ENCODE measurements at places on chromosomes 7 and 10. TPM values are rescaled to one million over a fixed set of nuclear protein-coding genes. Genes with fewer than 3 reads are reported as not detected.

HOXA11 gene
- not detected for total RNA-seq

ZNF33B gene
- total RNA-seq: 15.7 TPM

PTF1A gene
- total RNA-seq: not detected

FBXL13 gene
- total RNA-seq: 0.37 TPM

SOSTDC1 gene
- not detected for total RNA-seq

RUFY2 gene
- 28.8 TPM for total RNA-seq

HECW1 gene
- 0.57 TPM for total RNA-seq

CALY gene
- not detected for total RNA-seq

EVX1 gene
- total RNA-seq: not detected

FAM204A gene
- total RNA-seq: 103 TPM

AKR1D1 gene
- total RNA-seq: not detected

TDRD1 gene
- not detected for total RNA-seq

CFAP69 gene
- 4.3 TPM for total RNA-seq

CD36 gene
- 0.83 TPM for total RNA-seq

STEAP1B gene
- total RNA-seq: 49.9 TPM

SPDYE3 gene
- not detected for total RNA-seq

AGBL3 gene
- total RNA-seq: 2.4 TPM

TSPAN12 gene
- total RNA-seq: 1.5 TPM

SYT15 gene
- 0.64 TPM for total RNA-seq

NRAP gene
- 0.34 TPM for total RNA-seq

FOXI2 gene
- total RNA-seq: not detected

LIPF gene
- total RNA-seq: not detected

PLPP4 gene
- not detected for total RNA-seq

HSPA12A gene
- 1.5 TPM for total RNA-seq

MACC1 gene
- total RNA-seq: not detected

C7orf25 gene
- 7.3 TPM for total RNA-seq

FBXO24 gene
- total RNA-seq: 0.44 TPM

IKZF1 gene
- total RNA-seq: 3.7 TPM

TFPI2 gene
- total RNA-seq: 7.8 TPM

SCRN1 gene
- 84.3 TPM for total RNA-seq

SORCS3 gene
- not detected for total RNA-seq

CFTR gene
- 0.37 TPM for total RNA-seq

GIMAP5 gene
- not detected for total RNA-seq

MRPS33 gene
- total RNA-seq: 61.3 TPM

CCDC3 gene
- total RNA-seq: 3.0 TPM

CALD1 gene
- 47.9 TPM for total RNA-seq

PLCE1 gene
- 0.26 TPM for total RNA-seq

MTURN gene
- total RNA-seq: 3.0 TPM

PLAC9 gene
- total RNA-seq: not detected

CADPS2 gene
- total RNA-seq: 74.4 TPM

SLC18A2 gene
- total RNA-seq: not detected

BEND7 gene
- 14.8 TPM for total RNA-seq

INMT gene
- total RNA-seq: 0.17 TPM

GTF2IRD2 gene
- total RNA-seq: 8.6 TPM

DCLRE1A gene
- total RNA-seq: 62.4 TPM

CDHR1 gene
- 0.20 TPM for total RNA-seq

CHAT gene
- total RNA-seq: 0.56 TPM

EEF1AKMT2 gene
- total RNA-seq: 32.2 TPM

CLDN3 gene
- total RNA-seq: not detected

GRID2IP gene
- not detected for total RNA-seq

CRYGN gene
- 0.13 TPM for total RNA-seq

MUC12 gene
- total RNA-seq: 0.67 TPM

IDI2 gene
- not detected for total RNA-seq
